ENCODE measurements at places on chromosomes 16 and 17.
A peak's percentile ranks its signal among the peaks of the same experiment; 100 is the strongest.

DNA sequence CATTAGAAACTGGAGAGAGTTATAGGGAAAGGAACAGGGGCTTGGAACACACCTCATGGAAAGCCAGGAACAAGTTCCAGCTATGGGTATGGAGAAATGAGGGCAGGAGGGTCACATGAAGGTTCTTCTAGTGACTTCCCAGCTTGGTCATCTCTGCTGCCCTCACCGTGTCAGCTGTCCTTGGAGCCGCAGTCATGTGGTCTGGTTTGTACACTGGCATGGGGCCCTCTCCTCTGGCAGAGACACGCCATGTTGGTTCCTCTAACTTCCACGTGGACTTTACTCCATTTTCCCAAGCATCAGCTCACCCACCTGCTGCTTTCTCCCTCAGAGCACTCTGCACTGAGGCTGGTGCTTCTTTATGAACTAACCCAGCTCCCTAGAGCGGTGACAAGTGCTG lies 26.3 kb downstream of the MPG start:
- no peak for DNase-seq

DNA sequence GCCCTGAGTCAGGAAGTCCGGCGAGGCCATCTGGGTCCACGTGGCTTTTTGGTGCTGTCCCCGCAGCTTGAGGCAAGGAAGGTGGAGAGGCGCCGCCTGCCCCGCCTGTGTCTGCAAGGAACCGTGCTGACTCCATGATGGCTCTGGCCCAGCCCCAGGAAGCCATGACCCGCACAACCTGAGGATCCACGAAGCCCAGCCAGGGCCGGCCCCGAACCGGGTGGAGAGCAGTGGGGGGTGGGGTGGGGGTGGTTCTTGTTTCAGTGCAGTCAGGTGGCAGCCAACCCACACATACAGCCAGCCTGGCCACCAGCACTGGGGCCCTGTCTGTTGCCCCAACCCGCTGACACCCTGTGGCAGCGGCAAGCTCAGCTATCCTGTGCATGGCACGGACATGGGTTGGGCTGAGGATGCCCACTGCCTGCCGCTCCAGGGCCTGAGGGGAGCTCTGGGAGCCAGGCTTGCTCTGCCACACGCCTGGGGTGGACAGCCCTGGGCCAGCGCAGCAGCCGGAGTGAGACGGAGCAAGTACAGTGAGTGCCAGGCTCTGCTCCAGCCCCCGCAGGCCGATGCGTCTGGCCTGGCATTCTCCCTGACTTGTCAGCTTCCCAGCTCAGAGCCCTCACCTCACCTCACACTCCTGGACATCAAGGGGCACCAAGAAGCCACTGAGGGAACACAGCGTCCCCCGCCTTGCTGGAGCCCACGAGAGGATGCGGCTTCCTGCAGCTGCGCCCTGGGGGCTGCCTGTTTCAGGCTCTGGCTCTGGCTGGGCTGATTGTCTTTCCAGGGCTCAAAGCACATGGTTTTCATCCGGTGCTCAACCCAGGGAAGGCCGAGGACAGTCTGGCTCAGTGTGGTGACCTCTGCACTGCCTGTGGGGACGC lies 68.8 kb downstream of the LMF1 start:
- DNase-seq: no peak

- DNase-seq: no peak
Measured at GRCh38 chr16:88634994-88635670, 3.2 kb upstream of the IL17C start.

GRCh38 chr16:81458149-81458669 lies 13.6 kb downstream of the CMIP start:
- no peak for DNase-seq

DNA sequence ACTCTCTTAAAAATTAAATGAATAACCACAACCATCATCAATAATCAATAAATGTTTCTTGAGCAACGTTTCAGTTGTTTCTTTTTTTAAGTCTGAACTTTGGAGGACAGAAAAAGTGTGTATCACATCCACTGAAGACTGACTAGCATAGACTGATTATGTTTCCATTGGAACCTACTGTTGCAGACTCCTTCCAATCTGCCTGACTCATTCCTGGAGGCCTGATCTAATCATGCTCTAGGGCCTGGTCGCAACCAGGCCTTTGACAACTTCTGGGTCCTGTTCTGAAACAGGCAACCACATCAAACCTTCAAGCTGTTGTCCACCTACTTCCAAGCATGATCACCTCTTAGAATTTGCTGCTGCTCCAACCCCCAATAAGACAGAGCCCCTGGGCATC lies 109.2 kb upstream of the NUDT7 start:
- no peak for DNase-seq

DNA sequence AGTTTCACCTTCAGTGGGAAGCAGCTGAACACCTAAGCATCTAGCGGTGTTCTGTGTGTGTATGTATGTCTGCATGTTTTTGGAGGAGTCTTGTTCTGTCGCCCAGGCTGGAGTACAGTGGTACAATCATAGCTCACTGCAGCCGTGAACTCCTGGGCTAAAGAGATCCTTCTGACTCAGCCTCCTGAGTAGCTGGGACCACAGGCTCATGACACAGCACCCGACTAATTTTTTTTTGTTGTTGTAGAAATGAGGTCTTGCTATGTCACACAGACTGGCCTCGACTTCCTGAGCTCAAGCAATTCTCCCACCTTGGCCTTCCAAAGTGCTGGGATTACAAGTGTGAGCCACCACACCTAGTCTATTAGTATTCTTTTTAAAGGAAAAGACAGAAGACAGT lies 30.2 kb upstream of the FAAP100 start:
- DNase-seq: no peak

DNA sequence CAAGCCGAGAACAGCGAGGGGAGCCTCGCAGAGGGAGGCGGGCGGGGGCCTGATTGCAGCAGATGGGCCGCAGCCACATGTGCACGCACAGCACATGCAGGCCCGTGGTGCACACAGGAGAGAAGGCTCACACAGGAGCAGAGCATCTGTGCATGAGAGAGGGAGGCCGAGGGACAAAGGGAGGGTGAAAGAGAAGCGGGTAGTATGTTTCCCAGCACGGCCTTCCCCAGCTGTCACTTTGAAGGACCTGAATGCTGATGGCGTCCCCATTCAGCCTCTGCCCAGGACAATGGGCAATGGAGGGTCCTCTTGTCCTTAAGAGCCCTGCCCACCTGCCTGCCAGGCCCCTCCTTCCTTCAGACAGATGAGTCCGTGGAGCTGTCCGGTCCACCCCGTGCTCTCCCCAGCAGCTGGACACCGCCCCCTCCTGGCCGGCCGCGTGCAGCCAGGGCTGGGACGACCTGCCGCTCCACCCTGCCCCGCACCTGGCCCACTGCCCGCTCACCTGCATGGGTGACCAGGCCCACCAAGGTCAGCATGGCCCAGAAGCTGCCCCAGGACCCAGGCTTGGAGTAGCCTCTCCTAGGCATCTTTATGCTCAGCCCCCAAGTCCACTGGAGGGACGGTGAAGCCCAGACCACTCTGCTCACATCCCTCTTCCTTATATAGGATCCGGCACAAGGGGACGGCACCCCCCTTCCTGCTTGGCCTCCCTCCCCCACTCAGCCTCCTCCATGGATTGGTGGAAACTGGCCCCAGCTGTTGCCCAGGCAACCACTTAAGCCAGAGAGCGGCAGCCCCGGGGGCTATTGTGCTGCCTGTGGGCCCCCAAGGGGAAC lies at the start of gene BTBD17:
Gene BTBD17, minus strand, starts transcription at position 639 of the 839 bp plus-strand sequence. Its CDS starts 49 bp downstream, at position 590.
- peak; percentile 59 for DNase-seq

GRCh38 chr16:67301080-67301782 lies 21.9 kb downstream of the PLEKHG4 start:
- no peak for DNase-seq
